ENCODE measurements at places on chromosomes 1 and 21.

DNA sequence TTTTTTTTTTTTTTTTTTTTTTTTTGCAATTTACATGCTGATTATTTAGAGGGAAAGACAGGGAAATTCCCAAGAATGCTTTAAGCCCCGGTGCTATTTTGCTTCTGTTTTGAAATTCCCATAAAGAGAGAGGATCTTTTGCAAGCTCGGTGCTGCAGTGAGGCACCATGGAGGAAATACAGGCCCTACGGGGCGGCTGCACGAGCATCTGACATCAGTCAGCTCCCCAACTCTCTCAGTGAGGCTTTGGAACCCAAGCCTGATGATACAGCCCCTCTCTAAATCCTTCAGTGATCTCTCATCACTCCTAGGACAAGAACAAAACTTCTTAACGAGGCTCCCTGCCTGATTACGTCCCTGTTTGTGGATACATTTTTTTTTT is 791 bp upstream of the CHI3L1 start:
- DNase-seq, result no peak

- DNase-seq, result no peak
Measured at GRCh38 chr1:201026836-201027235, 3.3 kb upstream of the KIF21B start.

GRCh38 chr1:232142403-232143314 is 487.3 kb downstream of the SIPA1L2 start:
- peak; percentile 74 for DNase-seq

- no peak for DNase-seq
Measured at GRCh38 chr1:168970926-168971659, 135.4 kb upstream of the ATP1B1 start.

Measured in ureter (tissue), 1 donor.